ENCODE measurements at places on chromosomes 7 and 10.

DNA sequence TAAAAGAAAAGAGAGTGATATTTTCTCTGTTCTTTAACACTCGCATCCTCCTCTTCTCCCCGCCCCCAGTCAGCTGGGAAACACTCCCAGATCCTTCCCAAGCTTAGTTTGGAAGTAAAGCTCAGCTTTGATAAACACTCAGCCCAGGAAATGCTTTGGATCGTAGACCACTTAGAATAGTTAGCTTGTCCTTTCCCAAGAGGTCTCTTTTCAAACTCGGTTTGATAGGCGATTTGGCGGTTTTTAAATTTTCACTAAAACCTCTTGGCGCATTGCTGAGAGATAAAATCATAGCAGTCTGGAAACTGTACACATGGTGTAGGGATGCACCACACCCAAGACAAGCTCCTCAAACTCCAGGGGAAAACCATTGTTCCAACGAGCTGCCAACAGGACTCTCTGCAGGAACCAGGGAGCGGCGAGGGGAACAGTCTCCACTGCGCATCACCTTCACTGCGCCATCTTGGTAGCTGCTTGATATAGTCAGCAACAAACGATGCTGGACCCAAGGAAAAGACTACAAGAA, 22.3 kb downstream of the SMURF1 start:
- no peak for DNase-seq

DNA sequence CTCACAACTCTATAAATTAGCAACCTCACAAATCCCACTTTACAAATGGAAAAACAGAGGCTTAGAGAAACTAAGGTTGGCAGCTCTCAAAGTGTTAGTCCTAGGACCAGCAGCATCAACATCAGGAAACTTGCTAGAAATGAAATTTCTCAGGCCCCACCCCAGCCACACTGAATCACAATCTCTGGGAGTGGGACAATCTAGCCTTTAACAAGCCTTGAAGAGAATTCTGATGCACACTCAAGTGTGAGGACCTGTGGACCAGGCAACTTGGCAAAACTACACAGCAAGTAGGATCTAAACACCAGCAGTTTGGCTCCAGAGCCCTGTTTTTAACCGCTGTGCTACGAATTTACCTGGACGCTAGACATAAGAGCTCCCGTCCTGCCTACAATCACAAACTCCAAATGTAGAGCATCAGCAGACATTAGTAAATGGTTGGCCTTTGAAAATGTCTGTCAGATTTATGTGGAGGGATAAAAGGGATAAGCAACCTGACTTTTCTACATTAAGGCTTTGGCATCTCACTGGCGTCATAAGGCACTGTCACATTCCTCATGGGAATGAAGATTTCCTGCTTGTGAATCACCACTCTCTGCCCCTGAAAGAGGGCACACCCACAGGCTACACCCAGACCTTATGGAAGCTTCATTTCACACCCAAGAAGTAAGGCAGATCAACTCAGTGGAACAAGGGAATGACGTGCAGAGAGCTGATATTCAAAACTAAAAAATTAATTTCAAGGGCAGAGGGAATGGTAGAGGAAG, 34.5 kb downstream of the PPP1R3C start:
- DNase-seq, result no peak

GRCh38 chr10:101336382-101336781, 17.6 kb upstream of the BTRC start:
- no peak for DNase-seq

- no peak for DNase-seq
Measured at GRCh38 chr10:112698818-112699164, 251.3 kb upstream of the TCF7L2 start.

DNA sequence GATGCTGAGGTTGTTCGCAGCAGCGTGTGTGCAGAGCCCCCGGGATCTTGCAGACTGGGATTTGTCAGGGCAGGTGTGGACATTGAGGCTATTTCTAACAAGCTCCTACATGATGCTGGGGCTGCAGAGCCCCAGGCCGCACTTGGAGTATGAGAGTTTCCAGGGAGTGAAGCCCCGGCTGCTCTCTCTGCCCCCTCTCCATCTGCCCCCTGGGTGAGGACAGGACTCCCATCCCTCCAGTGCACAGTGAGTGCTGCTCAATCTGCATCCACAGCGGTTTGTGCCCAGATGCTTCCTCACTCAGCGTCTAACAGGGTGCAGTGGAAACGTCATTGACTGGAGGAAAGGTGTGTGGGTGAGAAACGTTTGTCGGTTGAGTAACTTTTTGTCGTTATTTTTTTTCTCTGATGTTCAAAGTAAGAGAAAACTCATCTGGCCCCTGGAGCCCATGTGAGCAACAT, 25.3 kb downstream of the IL2RA start:
- DNase-seq, result no peak

- no peak for DNase-seq
Measured at GRCh38 chr7:11951909-11952308, 119.9 kb upstream of the THSD7A start.

GRCh38 chr7:112400141-112400540, 50.1 kb upstream of the IFRD1 start:
- no peak for DNase-seq

DNA sequence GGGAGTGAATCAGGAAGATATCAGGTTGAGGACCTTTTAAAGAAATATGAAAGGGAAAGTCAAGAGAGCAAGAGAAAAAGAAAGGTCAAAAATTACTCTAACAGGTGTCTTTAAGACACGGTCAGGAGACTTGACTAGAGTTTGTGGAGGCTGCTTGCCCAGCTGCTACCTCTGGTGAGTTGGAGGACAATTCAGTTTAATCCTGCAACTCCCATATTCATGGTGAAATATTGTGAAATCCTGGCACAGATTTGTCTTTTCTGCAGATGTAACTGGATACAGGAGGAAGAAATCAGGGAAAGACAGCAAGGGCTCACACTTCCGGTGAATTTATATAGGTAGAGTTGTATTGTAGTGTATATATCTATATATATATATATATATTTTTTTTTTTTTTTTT, 93.5 kb downstream of the AKAP9 start:
- no peak for DNase-seq

GRCh38 chr10:44384601-44385025, 284 bp downstream of the CXCL12 start:
- no peak for DNase-seq

GRCh38 chr10:92264249-92264648, 26.6 kb downstream of the CPEB3 start:
- DNase-seq, result no peak

GRCh38 chr7:154480817-154481216, 428.6 kb downstream of the DPP6 start:
- no peak for DNase-seq

GRCh38 chr7:133724148-133724547, 403.0 kb upstream of the LRGUK start:
- DNase-seq, result no peak

DNA sequence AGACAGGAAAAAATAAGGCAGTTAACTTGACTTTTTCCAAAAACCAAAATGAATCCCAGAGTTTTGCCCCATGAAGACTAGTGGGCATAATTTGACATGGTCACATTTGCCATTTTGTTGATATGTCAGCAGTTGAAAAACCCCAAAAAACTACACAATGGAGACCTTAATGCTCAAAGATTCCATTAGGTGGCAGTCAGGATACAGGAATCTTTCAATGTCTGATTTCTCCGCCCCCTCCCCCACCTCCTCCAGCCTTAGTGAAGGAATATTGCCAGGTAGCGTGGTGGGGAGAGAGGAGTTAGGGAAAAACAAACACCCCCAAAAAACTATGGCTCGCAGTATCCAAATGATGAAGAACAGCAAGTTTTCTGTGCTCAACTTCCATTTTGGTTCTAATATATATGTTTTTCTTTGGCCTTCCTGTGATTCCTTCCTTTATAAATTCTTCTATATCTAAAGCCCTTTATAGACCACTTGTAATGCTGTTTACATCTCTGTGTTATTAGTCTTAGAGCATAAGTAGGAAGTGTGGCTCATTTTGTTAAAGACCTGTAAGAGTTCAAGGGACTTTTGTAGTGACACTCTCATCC, 6.7 kb upstream of the SMNDC1 start:
- DNase-seq, result no peak

DNA sequence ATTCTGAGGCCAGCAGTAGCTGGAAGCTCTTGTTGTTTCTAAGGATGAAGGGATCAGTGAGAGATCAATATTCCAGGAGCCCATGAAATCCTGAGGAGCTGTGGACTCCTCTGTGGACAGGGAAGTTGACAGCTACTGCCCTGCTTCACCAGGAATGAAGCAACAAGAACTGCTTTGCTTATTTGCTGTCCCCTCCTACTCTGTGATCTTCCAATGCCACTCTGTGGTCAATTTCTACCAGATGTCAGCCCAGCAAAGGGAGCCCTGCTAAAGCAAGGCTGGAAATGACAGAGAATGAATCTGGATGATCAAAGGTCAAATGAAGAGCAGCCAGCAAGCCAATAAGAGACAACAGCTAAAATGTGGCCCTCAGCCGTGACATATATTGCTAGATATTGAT, 227.5 kb upstream of the CHRM2 start:
- DNase-seq, result no peak

DNA sequence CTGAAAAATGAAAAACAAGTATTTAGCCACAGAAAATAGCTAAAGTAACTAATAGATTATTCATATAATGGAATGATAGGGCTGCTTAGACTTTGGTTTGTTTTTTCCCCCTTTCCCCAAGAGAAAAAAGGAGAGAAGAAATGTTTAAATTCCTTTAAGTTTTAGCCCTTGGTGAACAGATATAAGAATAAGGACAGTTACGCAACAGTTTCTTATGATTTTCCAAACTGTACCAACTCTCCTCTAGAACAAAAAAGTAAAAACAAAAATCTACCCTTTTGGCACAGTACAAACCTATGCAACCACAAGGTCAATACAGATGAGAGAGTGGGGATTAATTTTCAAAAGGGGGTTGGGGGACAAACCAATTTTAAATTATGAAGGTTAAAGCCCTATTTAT, 227.7 kb downstream of the CHCHD3 start:
- DNase-seq, result no peak

- no peak for DNase-seq
Measured at GRCh38 chr7:80017101-80017698, 117.4 kb upstream of the GNAI1 start.

DNA sequence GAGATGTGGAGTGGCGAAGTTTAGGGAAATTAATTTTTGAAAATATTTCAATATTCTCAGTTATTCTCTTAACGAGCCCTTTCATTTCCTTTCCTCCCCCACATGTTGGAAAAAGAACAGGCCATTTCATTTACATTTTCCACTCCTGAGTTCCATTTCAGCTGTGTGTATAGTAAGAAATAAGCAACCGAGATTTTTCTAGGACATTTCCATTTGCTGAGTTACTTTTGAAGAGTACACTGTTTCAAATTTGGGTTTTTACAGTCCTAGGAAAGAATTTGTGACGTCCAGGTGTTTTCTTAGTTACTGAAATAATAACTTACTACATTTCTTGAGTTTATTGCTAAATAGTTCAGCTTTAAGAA, 1.2 kb downstream of the SEPTIN7 start:
- no peak for DNase-seq

- DNase-seq, result no peak
Measured at GRCh38 chr7:148914208-148914777, 30.2 kb upstream of the EZH2 start.

GRCh38 chr7:156998988-156999957, 11.2 kb downstream of the MNX1 start:
- no peak for DNase-seq

DNA sequence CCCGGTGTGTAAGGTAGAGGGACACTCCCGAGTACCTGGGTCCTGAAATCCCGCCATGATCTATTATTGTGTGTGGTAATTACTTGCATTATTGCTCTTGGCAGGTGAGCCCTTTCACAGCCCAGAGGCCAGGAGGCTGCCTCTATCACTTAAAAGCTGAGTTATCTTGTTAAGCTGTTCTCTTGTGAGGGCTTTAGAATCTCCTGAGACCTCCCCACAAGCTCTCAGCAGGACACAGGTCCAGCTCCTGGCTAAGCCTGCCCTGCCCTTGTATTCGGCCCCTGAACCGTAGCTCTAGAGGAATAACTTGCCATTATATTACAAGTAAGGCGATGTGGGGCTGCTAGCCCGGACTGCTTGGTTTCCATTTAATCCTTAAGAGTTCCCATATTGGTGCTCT, 13.9 kb downstream of the SND1 start:
- no peak for DNase-seq

DNA sequence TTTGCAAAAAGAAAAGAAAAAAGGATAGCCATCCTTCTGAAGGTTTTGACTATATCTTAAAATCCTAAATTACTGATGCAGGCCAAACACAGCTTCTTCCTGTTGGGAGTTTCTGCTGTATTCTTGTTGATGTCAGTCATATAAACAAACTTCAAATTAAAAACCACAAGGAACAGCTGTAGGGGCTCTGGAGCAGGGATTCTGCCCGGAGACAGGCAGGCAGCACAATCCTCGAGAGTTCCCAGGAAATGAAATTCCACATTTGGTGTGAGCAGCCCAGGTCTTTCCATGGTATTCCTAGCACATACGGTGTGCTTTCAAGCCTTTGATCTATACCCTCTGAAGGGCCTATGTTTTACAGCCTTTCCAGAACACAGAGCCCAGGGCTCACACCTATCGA, 43.2 kb downstream of the INSYN2A start:
- DNase-seq, result no peak

- DNase-seq, result no peak
Measured at GRCh38 chr7:4819560-4820404, 42.0 kb downstream of the PAPOLB start.

GRCh38 chr10:132790934-132791829, 5.2 kb upstream of the NKX6-2 start:
- DNase-seq, result no peak

GRCh38 chr10:132877473-132877872, 64.9 kb downstream of the CFAP46 start:
- no peak for DNase-seq

- DNase-seq, result no peak
Measured at GRCh38 chr7:129110258-129110981, 34.1 kb upstream of the TSPAN33 start.

- no peak for DNase-seq
Measured at GRCh38 chr10:61410353-61411070, 42.7 kb downstream of the TMEM26 start.

All from smooth muscle cell of the brain vasculature (primary cell).